ENCODE measurements at places on chromosomes 4 and X. TPM values are rescaled to one million over a fixed set of nuclear protein-coding genes. Genes with fewer than 3 reads are reported as not detected.

Gene PLXNB3
- total RNA-seq: 4.1 TPM

Gene SPACA5
- total RNA-seq: not detected

Gene EDNRA
- total RNA-seq: 0.30 TPM

Gene FGD1
- 6.9 TPM for total RNA-seq

Gene ANXA3
- 84.9 TPM for total RNA-seq

Gene EXOC1L
- total RNA-seq: not detected

Gene LRAT
- total RNA-seq: 0.07 TPM

Gene GPR119
- not detected for total RNA-seq

All from A549 treated with dexamethasone at 1 μM for 4 hours (cell line).